ENCODE measurements at places on chromosomes 3 and 15. TPM values are rescaled to one million over a fixed set of nuclear protein-coding genes. Genes with fewer than 3 reads are reported as not detected.
A peak's percentile ranks its signal among the peaks of the same experiment; 100 is the strongest.

- DNase-seq, result peak; percentile 62
Observed at GRCh38 chr3:174325834-174326700, 533.1 kb upstream of the NAALADL2 start.

- no peak for DNase-seq
Observed at GRCh38 chr3:32195995-32196540, 42.4 kb upstream of the CMTM8 start.

DNA sequence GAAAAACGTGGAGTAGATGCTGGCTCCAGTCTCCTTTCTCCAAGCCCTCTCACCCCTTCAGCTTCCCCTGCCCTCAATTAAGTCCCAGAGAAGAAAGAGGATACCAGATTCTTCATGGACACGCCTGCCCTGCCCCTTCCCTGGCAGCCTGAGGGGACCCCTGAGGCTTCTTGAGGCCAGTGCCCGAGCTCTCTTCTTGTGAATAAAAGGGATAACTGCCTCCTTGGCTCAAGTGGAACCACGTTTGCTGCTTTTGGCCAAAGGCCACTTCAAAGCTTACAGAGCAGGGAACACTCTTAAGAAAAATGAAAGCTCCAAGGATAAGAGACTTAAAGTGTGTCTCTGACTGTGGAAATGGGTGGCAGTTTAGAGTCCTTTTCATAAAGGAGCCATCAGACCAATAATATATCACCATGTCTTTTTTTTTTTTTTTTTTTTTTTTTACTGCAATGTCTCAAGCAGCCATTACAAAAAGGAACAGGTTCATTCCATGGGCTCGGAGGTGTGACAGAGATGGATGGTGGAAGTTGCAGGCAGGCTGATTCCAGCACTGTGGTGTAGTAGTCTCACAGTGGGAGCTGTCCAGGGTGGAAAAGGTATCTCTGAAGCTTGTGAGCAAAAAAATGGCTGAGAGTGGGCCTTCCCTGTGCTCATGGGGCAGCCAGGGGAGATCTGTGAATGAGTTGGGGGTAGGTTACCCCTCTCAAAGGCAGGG is 108.8 kb downstream of the SEMA5B start:
- no peak for DNase-seq

DNA sequence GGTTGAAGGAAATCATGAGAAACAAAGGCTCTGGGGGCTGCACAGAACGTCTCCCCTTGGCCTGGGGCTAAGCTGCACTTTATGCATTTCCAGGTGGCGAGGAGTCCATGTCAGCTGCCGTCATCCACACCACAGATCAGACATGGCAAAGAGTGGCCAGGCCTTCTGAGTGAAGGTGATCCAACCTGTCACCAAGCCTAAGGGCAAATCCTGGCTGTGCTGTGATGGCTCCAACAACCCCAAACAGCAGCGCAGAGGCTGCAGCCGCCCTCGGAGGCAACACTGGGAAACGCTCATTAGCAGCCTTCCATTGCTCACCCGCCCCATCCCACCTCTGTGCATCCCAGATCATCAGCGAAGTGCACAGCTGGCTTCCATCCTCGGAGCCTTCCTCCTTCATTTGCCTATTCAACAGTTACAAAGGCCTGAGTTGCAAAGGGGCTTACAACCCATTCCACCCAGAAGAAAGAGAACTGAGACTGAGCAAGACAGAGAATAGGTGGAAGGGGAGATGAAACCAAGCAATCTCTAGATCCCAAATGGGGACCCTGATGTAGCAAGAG is 55.7 kb downstream of the SRGAP3 start:
- DNase-seq, result no peak

The ADPRH gene
- total RNA-seq, result 0.37 TPM

The TRIM42 gene
- not detected for total RNA-seq

The GXYLT2 gene
- 10.7 TPM for total RNA-seq

Data from A673 (cell line).